ENCODE measurements at places on chromosomes 1 and 21.

- DNase-seq, result no peak
Observed at GRCh38 chr1:15214527-15214926, 32.5 kb upstream of the FHAD1 start.

- no peak for DNase-seq
Observed at GRCh38 chr1:32336963-32337675, 1.1 kb upstream of the MARCKSL1 start.

DNA sequence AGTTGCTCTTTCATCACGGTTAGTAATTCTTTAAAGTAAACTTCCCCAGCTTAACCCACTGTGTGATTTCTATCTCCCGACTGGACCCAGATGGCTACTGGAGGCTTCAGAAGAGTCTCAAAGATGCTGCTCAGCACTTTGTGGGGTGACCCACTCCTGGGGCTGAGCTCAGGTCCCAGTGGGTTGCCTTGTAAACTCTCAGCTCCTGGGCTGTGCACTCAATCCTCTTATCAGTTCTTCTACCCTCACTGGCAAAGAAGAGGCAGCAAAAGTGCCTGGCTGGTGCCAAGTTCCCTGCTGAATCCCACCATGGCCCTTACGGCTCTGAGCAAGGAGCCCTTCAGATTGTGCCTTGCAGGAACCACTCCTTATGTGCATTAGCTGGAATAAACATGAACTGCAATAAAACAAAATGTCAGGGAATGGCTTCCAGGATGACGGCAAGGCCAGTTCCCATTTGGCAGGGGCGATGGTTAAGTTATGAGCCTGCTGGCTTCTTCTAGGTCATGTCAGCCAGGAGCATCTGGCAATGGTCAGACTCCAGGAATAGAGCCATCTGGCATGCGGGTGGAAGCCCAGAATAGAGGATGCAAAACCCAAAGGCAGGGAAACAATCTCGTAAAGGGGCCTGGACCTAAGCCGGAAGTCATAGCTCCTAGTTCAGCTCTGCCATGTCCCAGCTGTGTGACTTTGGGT lies 6.8 kb downstream of the MYOC start:
- no peak for DNase-seq

GRCh38 chr1:169250022-169250421 lies 117.6 kb downstream of the NME7 start:
- no peak for DNase-seq

DNA sequence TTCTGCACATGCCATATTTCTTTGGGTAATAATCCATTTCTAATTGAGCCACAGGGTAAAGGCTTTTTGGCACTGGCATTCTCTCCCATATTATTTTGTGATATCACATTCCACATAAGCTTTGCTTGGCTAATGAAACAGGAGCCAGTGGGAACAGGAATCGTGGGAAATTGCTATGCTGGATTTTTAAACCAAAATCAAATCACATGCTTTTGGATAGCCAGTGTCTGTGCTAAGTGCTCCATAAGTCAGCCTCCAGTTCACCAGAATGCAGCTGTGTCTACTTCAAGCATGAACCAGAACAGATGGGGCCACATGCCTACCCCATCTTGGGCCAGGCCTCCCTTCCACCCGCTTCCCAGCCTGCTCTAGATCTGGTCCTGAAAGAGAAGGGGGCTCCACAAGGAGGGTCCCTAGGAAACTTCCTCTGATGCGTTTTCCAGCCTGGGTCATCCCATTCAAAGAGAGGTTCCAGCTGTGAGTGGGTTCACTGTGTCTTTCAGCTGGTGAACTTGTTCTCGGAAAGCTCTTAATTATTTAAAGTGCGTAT lies 131.2 kb upstream of the COA6 start:
- no peak for DNase-seq

- DNase-seq, result no peak
Observed at GRCh38 chr1:203368624-203369451, 17.9 kb upstream of the FMOD start.

- no peak for DNase-seq
Observed at GRCh38 chr1:178599745-178600144, 86.8 kb downstream of the TEX35 start.

DNA sequence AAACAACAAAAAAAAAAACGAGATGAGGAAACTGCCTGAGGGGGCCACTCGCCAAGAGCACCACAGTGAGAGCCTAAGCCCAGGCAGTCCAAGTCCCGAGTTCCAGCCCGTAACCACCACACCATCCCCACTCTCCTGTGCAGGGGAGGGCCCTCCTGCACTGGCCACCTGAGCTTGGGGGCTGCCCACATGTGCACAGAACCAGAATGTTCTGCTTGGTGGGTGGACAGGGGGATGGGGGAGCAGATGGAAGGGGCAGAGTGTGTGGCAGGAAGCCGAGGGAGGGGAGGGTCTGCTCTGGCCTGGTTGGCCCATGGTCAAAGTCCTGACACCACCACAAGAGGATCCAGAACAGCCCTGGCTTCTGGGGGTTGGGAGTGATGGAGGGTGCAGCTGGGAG lies 17.6 kb downstream of the ADPRS start:
- DNase-seq, result no peak

GRCh38 chr1:53249706-53250105 lies 11.4 kb upstream of the MAGOH start:
- DNase-seq, result no peak

DNA sequence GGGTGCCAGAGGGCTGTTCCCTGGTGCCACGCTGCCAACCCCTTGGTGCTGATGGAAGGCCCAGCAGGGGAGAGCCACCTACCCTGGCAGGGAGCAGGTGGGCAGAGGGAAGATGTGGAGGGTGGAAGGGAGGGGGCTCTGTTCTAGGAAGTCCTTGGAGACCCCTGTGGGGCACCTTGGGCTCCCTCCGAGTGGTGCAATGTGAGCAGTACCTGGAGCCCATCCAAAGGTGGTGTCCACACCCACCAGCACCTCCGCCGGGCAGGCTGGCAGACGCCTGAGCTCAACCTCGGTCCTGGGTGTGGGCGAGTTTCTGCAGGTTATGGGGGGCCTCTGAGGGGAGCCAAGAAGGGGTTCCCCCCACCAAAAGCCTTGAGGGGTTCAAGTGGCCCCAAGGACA lies 11.3 kb upstream of the DNMT3L start:
- DNase-seq, result no peak

DNA sequence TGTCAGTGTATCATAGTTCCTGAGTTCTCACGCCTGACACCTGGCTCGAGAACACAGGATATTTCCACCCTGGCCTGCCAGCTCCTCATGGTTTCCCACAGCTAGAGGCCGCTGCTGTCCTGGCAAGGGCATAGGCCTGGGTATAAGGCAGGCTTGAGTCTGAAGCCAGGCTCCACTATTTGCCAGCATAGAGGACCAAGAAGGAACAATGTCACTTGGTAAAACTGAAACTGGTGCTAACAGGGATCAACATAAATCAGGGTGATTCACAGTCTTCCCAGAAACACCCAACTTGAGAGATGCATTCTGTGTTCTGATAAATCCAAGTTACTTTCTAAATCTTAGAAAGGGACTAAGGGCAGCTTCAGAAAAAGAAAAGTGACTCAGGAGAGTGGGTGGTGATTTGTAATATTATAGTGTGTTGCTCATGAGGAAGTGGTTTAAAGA lies 6.9 kb upstream of the S100A2 start:
- no peak for DNase-seq

GRCh38 chr1:167465018-167465417 lies 53.3 kb downstream of the CD247 start:
- DNase-seq, result no peak

GRCh38 chr21:41877901-41878830 lies 978 bp downstream of the PRDM15 start:
- DNase-seq, result no peak

DNA sequence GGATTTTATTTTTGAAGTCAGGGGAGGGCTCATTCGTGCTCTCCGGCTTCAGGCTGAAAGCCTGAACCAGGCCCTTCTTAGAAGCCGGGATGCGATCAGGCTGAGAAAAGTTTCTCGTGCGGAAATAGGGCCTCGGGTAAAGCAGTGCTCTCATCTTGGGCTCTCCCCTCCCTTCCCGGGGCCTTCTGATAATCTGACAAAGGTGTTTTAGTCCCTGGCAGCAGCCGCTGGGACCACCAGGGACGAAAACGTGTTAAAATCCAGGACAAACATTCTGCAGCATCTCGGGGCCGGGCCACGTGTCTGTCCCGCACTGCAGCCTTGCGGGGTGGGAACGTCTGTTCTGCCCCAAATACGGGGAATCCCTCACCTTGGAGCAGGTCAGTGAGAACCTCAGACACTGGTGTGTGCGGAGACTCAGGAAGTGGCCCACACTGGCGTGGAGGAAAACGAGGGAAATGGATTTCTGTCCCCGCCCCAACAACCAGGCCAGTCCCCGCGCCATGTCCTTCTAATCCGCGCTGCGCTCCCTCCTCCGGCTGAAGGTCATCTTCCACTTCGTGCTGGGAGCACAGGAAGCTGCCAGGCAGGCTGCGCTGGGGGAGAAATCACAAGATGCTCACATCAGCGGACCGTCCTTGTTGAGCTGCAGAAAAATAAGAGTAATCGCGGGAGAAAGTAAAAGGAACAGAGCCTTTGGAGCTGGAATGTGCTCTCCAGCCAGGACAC lies 16.6 kb upstream of the AJAP1 start:
- no peak for DNase-seq

GRCh38 chr1:64038965-64039364 lies 164.5 kb upstream of the UBE2U start:
- DNase-seq, result no peak

GRCh38 chr1:92329347-92330129 lies 30.7 kb downstream of the RPAP2 start:
- DNase-seq, result no peak

GRCh38 chr1:10788592-10789006 lies 7.8 kb downstream of the CASZ1 start:
- no peak for DNase-seq

GRCh38 chr1:46400421-46400820 lies 6.3 kb downstream of the FAAH start:
- DNase-seq, result no peak

- no peak for DNase-seq
Observed at GRCh38 chr21:26909972-26910371, 56.9 kb downstream of the ADAMTS5 start.

DNA sequence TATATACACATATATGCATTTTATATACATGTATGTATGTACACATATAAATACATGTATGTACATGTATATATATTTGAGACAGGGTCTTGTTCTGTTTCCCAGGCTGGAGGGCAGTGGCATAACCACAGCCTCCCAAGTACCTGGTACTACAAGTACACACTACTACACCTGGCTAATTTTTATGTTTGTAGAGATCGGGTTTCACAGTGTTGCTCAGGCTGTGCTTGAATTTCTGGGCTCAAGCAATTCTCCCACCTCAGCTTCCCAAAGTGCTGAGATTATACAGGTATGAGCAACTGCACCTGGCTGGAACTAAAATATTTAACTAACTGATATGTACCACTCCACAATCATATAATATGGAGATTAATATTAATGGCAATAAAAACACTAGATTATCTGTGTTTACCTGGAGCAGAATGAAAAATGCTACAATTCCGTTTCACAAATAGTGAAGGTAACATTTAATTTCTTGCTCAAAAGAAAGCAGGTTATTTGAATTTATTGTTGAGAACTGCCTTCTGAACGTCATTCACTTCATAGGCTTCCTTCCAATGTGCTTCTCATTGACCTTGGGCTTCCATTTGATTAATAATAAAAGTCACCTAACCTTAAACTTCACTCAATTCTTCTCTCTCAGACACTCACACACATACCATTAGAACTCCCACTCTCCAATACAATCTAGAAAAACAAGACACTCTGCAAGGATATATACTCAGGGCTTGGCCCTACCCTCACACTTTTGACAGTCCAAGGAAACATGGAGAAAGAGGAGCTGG lies 57.0 kb downstream of the PTGER3 start:
- DNase-seq, result no peak

DNA sequence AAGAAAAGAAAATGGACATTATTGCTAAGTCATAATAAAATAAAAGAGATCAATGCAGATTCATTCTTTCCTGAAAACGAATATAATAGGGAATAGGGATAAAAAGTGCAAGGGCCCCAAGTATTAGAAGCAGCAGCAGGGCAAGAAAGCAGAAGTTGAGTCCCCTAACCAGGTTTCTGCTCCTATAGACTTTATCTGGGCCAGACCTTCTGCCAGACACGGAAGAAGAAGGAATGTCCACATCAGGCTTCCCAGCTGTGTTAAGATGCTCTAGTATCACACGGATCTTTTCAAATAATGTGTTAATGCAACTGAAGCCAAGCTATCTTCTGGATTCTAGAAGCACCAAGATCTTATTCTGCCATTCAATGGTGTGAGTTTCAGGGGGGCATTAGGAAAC lies 26.9 kb downstream of the CD244 start:
- DNase-seq, result no peak

DNA sequence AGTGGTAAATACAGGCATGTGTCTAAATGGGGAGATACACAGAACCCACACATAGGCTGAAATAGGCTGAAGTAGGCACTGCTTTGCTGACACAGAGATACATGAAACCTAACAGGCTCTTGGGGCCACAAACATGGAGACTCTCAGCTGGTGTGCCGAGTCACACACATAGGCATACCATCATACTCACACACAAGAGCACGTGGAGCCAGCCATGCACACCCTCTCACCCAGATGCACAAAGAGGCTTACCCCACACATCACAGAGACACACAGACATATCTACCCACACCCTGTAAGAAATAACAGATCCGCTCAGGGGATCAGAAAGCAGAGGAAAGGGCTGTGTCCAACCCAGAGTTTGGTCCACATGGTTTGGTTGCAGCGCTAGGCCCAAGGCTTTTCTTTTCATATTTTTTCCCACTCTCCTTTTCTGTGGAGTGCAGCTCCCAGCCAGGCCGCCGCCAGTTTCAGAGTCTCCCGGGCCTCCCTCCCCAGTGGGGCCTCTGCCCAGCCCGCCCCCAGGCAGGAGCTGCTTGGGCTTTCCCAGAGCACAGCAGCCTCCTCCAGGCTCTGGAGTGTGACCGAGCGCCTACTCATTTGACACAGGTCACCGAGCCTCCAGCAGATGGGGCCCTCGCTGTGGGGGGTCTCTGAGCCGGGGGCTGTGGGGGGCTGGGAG lies 3.9 kb upstream of the POU3F1 start:
- no peak for DNase-seq

GRCh38 chr1:182888736-182889531 lies 49.8 kb downstream of the DHX9 start:
- no peak for DNase-seq

- DNase-seq, result no peak
Observed at GRCh38 chr1:23417570-23417969, 7.0 kb downstream of the TCEA3 start.

GRCh38 chr1:240091614-240092300 lies at the start of gene FMN2:
Gene FMN2 (plus strand): TSS chr1:240091883. CDS start chr1:240092110, 227 bp downstream.
- DNase-seq, result peak; percentile 16

Measured in progenitor cell of endocrine pancreas (in vitro differentiated cells).